ENCODE measurements at places on chromosomes 1 and 21. TPM values are rescaled to one million over a fixed set of nuclear protein-coding genes. Genes with fewer than 3 reads are reported as not detected.

DNA sequence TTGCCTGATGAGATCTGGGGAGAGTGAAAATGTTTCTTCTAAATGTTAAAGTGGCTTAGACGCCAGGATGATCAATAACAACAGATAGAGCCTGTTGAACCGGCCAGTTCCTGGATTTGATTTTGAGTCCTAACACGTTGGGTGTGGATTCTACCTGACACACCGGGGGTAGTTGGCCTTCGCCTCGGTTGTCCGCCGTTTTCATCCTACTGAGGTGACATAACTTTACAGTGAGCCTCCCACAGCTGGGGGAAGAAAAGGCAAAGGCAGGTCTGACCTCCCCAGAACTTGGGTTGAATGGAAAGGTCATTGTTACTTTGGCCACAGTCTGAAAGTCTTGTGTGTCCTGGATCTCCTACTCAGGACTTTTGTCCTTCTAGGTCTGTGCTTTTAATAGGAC is 1.1 kb downstream of the PGD start:
- no peak for DNase-seq

DNA sequence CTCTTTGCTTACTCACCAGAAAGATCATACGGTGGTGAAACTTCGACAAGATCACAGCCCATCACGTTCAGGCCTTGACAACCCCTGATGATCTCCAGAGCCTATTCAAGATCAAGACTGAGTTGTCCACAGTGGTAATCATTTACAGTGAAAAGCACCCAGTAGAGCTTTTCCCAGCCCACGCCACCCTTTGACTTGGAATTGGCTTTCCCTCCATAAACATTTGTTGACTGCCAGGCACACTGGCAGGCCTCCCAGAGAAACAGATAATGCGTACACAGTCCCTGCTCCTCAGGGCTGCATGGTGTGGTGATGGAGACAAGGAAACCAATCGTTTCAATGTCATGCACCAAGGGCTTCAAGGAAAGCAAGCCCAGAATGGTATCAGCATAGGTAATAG is 10.1 kb downstream of the AGMAT start:
- DNase-seq, result no peak

DNA sequence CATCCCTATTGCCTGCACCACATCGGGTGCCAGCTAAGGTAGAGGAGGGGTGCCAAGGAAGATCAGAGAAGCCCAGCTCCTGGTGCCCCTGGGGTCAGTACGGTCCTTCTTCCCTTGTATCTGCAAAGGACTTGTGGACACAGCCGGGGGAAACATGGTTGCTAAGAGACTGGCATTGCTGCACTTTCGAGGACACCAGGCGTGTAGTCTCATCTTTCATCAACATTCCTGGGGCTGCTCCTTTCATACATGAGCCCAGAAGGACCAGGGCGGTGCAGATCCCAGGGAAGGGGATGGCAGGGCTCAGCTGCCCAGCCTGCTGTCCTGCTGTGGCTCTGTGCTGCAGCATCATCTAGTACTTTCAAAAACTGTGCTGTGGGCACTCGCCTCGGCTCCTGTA is 61.0 kb downstream of the RUNX1 start:
- DNase-seq, result no peak

Gene FAM89A
- 1.7 TPM for total RNA-seq

Measured in esophagus muscularis mucosa (tissue), 4 donors.